ENCODE measurements at places on chromosomes 11 and 22.

DNA sequence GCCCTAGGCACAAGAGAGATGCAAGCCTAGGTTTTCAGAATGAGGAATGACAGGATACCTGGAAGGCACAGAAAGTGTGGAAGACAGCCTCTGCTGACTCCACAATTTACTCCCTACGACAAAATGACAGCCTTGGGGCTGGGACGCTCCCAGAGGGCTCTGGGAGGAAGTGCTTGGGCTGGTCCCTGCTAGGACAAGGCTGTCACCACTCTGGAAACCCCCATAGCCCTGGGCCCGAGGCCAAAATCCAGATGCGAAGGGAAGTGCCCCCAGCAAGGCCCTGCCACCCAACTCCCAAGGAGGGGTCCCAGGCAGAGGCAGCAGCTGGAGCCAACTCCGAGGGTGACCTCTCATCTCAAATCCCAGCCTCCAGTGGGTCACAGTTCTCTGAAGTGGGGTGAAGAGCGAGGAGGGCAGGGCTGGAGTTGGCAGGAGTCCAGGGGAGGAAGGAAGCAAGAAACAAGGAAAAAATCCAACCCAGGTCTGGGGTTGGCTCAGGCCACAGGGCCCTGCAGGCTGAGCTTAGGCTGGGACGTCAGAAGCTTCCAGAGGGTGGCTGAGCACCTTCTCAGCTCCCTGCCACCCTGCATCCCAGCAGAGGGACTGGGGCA lies 6.3 kb upstream of the CDC42EP2 start:
- DNase-seq: no peak

GRCh38 chr11:66877588-66878385 lies 20.9 kb downstream of the LRFN4 start:
- no peak for DNase-seq

GRCh38 chr11:110711776-110712658 lies at the start of gene ARHGAP20:
Gene ARHGAP20, minus strand, starts transcription at chr11:110712437. Its CDS starts 206 bp downstream, at chr11:110712231.
- DNase-seq: no peak

GRCh38 chr11:88434333-88434976 lies 96.9 kb upstream of the CTSC start:
- no peak for DNase-seq

DNA sequence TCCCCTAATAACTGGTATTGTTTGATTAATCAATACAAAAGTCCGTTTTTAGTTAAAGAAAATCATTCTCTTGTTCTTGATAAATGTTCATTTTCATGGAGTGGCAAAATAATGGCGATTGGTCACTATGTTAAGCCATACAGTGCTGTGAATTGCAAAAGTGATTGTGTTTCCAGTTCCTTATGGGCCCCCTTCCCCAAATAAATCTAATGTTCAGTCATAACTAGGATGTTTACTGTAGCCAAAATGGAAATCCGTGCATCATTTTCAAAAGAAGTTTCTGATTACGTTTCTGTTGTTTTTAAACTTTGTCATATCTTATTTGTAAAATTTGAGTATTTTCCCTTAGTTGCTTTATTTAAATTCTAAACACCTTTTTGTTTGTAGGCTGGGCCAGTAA lies 845 bp downstream of the RBM7 start:
- no peak for DNase-seq

DNA sequence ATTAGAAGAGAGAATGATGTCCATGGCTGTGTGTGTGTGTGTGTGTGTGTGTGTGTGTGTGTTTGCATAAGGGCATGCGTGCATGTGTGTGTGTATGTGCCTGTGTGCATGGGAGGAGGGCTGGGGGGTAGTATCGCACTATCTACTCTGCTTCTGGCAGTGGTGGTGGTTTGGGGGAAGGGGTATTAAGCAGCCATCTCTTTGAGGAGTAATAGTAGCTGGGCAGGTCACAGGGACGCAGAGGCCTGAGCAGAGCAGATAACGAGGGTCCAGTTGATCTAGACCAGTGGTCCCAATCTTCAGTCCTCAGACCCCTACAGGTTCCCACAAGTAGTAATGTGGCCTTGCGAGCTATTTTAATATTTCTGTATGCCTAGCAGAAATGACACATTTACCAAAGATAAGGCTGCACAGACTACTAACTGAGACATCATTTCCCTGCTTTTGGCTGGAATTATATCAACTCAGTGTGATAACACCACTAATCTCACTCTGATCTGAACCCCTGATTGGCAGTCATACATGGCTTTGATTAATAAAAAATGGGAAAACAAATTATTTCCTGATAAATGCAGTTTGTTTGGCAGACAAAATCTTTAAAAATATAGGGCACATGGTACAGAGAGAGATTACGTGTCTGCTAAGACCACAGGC lies 354.3 kb downstream of the BUD13 start:
- DNase-seq: no peak

GRCh38 chr11:121574801-121575200 lies 122.0 kb upstream of the SORL1-AS1 start:
- no peak for DNase-seq

- no peak for DNase-seq
Observed at GRCh38 chr11:130637566-130637965, 189.1 kb downstream of the ADAMTS15 start.

DNA sequence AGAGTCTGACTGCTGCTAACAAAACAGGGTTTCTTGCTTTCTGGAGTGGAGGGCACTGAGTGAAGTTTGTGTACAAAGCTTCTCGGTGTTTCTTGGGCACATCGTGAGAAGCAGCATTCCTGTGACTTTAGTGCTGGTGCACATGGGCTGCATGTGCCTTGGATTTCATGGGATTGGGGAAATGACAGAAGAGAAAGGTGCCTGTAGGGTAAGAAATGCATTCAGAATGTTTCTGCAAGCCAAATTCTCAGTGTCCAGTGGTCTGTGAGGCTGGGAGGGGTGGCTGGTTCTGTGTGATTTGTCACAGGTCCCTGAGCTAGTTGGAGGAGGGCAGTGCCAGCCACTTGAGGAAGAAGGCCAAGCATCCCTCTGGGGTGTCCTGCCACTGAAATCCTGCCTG lies 404.2 kb upstream of the NARS2 start:
- DNase-seq: no peak

GRCh38 chr11:92384802-92385201 lies 160.2 kb downstream of the FAT3 start:
- DNase-seq: no peak

DNA sequence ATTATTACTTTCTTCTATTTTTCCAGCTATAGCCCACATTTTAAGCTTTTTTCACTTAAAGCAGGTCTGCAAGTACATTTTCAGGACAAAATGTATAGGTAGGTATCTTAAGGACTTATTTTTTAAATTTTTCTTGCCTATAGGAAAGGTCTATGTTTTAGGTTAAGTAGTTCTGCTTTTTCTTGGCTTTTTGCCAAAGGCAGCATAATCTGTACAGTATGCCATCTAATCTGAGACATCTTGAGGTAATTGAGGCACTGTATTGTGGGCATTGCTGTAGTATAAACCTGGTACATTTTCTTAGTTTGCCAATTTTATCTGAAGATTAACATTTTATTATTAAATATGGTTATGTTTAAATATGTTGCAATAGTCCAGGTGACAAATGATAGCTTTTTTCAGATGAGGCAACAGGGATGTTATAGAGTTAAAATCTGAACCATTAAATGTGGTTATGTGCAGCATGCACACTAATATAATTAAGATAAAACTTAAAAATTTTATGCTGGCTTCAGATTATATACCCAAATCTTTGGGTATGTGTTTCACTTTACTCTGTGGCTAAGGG lies 42.9 kb downstream of the QSER1 start:
- no peak for DNase-seq

DNA sequence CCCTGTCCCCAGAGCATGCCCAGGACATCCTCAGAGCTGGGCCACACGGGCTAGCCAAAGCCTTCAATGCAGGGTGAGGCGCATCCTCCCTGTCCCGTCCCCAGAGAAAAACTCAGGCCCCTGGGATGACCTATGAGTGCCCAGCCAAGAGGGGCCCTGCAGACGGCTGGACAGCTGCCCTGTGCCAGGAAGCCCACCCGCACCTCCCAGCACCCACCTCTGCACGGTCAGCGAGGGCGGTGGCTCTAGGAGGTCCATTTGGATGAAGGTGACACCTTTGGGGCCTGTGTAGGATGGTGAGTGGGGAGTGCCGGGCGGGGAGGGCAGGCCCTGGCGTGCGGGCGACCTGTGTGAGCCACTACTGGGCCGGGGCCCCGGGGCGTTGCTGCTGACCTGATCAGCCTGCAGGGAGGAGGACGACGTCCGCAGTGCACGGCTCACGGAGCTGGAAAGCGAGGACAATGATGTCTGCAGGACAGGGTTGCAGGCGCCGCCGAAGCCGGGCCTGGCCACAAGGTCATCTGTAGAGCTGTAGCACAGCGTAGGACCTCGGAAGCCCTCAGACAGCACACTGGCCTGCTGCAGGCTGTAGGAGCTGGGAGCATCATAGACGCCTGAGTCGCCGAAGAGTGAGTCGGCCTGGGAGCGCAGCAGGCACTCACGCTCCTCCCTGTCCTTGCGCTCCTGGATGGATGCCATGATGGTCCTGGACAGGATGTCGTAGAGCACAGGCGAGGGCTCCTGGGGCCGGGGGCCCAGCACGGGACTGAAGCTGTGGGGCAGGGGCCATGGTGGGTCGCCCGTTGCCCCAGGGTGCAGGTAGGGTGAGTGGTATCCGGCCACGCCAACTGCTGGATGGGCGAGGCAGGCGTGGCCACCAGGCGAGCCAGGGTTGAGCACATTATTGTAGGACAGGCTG lies 180.5 kb downstream of the IGLL1 start:
- no peak for DNase-seq

DNA sequence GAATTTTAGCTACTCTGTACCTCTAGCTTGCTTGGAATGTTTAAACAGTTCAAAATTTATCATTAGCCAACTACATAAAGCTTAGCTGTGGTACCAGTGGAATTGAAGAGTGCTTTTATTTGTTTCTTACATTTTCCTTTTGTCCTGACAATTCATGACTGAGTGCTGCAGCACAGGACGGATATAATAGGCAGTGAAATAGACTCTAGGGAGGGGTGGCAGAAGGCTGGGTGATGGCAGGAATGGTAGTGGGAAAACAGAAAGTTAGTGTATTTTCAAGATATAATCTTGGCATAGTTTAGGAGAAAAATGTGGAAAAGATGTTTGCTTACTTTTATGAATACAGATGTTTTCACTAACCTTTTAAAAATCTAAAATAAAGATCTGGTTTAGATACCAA lies 31.1 kb upstream of the ARHGAP32 start:
- DNase-seq: no peak

DNA sequence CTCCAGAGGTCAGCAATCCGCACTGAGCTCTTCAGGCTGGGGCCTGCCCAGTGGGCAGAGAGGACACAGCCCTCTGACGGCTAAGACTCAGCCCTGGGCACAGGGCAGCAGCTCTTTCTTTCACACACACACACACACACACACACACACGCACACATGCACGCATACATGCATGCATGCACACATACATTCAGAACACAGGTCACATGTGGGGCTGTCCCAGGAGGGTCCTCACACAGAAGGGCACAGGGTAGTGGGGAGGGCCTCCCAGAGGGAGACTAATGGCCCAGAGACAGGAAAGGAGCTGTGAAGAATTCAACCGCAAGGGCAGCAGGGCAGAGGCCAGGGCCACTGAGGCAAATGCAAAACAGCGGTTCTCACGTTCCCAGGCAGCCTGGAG lies 20.3 kb upstream of the XKR3 start:
- no peak for DNase-seq

Data from activated CD4-positive, alpha-beta T cell treated with anti-CD3 and anti-CD28 coated beads for 24 hours (primary cell).